ENCODE measurements at places on chromosomes 11 and 22.

DNA sequence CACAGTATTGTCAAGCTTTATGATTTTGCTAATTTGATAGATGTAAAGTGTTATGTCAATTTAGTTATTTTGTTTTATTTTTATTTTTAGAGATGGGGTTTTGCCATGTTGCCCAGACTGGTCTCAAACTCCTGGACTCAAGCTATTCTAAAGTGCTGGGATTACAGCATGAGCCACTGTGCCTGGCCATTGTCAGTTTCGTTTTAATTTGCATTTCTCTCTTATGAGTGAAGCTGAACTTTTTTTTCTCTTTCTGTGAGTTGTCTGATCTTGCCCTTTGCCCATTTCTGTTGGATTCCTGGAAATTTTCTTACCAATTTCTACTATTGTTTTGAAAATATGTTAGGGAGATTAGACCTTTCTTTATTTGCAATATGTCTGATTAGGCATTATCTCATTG, 15.5 kb downstream of the NEU3 start:
- DNase-seq: no peak

DNA sequence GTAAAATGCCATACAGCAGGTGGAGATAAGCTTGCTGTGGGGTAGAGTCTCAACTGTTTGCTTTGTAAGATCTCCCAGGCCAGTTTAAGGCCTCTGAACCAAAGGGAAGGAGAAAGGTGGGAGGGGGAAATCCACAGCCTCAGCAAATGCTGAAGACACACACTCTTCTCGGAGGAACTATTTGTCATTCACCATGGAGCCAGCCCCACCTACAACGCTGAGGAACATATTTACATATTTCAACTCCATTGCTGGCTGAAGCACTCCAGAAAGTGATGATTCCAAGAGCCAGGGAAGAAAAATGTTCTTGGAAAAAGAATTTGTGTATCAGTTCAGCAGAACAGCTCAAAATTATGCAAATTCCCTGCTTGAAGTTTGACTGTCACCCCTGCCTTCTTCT, 6.5 kb downstream of the TENM4 start:
- no peak for DNase-seq

DNA sequence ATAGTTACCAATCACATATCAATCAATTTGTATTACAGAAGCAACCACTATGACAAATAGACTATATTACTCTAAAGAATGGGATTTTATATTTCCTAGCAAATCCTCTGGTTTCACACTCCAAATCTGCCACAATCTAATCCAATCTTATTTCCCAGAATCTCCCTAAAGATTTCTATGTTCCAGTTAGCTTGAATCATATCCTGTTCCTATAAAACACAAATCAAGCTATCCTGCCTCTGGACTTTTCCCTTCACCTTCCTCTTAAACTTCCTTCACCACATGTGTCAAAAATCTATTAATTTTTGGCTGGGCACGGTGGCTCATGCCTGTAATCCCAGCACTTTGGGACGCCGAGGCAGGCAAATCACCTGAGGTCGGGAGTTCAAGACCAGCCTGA, 50.0 kb downstream of the PIK3C2A start:
- no peak for DNase-seq

- peak; percentile 94 for DNase-seq
These were observed 50.5 kb upstream of the ZBED5 start for GRCh38 chr11:10908215-10908951.

DNA sequence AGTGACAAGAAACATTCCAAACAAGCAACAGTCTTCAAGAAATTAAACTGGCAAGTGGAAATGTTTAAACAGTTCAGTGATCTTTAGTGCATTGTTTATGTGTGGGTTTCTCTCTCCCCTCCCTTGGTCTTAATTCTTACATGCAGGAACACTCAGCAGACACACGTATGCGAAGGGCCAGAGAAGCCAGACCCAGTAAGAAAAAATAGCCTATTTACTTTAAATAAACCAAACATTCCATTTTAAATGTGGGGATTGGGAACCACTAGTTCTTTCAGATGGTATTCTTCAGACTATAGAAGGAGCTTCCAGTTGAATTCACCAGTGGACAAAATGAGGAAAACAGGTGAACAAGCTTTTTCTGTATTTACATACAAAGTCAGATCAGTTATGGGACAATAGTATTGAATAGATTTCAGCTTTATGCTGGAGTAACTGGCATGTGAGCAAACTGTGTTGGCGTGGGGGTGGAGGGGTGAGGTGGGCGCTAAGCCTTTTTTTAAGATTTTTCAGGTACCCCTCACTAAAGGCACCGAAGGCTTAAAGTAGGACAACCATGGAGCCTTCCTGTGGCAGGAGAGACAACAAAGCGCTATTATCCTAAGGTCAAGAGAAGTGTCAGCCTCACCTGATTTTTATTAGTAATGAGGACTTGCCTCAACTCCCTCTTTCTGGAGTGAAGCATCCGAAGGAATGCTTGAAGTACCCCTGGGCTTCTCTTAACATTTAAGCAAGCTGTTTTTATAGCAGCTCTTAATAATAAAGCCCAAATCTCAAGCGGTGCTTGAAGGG, 6.0 kb downstream of the MALAT1 start:
- DNase-seq: no peak

GRCh38 chr22:30470655-30471054, 1.2 kb downstream of the SEC14L3 start:
- DNase-seq: no peak

DNA sequence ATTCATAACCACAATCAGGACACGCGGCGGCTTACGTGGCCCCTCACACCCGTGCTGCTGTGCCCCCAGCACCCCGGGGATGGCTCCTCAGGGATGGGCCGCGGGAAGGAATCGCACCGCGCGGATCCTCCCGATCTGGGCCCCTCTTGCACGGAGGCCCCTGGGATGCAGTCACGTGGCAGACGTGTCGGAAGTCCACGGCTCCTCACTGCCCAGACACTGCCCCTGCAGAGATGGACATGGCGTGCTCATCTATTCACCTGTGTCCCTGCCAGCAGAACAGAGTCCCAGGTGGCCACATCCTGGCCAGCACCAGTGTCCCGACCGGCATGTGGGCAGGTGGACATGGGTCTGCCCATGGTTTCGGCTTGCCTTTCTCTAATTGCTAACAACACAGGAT, 12.8 kb downstream of the MOB2 start:
- DNase-seq: no peak

- DNase-seq: no peak
These were observed 7.6 kb downstream of the XBP1 start for GRCh38 chr22:28792491-28793383.

DNA sequence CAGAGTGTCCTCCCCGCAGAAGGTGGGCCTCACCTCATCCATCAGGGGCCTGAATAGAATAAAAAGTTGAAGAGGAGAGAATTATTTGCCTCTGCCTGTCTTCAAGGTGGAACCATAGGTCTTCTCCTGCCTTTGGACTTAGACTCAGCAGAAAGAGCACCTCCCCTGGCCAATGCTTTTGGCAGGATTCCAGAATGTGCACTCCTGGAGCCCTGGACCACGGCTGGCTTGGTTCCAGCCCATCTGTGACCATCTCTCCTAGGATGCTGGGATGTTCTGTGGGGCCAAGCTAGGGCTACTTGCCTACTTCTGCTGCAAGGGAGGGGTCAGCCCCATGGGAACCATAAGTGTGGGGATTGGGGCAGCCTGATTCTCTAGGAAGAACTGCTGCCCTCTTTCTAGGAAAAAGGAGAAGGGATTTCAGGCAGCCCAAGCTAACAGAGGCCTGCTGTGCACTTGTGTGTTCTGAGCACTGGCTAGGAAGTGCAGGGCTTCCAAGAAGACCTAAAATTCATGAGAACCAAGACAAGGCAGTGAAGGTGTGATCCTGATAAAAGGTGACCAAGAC, 32.2 kb upstream of the SHANK2 start:
- no peak for DNase-seq

DNA sequence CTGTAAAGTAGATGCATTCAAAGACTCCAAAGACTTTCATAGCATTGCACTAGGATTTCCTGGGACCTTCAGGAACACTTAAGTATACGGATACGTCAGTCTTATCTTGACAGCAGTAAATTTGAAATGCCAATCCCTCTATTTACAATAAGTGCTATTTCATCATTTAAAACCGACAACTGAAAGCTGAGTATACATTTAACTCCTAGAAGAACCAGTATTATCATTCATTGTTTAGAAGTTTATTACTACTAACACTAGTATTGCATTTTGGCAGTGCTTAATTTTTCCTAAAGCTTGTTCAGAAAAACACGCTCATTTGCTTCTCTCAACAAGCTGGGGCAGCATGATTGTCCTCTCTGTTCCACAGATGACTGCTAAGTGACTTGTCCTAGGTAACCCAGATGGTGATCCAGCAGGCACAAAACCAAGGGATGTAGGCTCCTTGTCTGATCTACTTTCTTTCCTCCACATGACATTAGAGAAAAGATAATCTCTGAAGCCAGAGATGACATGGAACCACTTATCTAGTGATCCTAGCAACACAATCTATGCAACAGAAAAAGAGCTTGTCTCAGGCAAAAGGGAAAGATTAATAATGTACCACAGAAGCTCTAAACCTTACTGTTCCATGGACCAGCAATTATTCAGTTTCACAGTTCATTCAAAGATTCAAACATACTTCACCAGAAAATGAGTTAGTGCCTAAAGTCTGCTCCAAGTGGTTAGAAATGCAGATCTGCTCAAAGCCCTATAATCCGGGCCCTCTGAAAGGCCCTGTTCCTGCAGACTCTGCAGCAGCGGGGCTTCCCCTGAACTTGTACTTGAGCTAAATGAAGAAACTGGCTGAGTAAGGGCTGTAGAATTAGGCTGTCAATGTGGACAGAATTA, 5.2 kb downstream of the MAML2 start:
- no peak for DNase-seq

GRCh38 chr11:81303038-81303664, 1430.5 kb downstream of the FAM181B start:
- DNase-seq: no peak

DNA sequence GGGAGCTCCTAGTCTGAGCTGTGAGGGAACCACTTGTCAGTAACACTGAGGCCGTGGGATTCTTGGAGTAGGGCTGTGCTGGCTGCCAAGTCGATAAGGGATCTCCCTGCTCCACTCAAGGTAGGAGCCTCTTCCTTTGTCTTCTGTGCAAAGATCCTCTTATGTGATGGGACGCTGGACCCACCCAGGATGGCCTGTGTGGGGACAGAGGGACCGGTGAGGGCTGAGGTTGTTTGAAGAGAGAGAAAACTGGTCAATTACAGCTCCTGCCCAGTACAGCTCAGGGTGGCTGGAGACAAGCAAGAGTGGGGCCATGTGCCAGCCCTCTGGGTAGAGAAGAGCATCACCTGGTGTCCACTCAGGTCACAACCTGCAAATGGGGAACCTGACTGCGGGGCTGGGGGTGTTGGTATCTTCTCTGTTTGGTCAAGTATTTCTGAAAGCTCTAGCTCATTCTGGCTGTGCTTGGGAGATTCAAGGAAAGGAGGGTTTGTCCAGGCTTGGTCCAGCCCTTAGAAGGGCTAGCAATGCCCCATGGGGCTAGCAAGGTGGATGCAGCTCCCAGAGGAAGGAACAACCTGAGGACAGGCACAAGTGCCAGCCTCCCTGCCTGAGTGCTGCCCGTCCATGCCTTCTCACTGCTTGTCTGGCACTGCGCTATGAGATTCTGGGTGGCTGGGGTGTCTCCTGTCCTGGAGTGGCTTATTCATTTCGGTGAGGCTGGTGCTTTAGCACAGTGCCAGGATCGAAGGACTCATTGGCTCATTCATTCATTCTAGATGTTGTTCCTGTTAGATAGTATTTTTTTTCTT, 27.6 kb upstream of the BAIAP2L2 start:
- DNase-seq: no peak

GRCh38 chr11:2950825-2951224, 21.6 kb upstream of the PHLDA2 start:
- no peak for DNase-seq

DNA sequence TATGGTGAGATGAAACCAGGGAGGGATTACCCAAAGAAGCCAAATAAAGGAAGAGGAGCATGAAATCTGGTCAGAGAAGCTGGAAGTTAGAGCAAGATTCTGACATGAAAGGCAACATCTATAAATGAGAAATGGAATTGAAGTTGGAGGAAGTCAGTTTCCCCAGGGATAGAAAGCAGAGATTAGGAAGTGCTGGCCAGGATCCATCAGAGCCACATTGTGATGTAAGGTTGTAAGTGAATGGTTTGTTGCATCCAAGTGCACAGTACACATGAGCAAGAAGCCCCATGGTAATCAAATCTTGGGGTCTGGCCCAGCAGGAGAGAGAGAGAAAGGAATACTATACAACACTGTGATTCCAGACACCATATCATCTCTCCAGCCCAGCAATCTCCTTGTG, 6.6 kb upstream of the NLRP10 start:
- DNase-seq: no peak

DNA sequence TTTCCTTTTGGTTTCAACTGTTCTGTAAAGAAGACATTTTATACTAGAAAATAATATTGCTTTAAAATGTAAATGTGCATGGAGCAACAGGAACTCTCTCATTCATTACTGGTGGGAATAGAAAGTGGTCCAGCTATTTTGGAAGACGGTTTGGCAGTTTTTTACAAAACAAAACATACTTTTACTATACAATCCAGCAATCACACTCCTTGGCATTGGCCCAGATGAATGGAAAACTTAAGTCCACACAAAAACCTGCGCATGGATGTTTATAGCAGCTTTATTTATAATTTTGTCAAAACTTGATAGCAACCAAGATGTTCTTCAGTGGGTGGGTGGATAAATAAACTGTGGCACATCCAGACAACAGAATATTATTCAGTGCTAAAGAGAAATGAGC, 49.9 kb upstream of the SEPTIN5 start:
- no peak for DNase-seq

DNA sequence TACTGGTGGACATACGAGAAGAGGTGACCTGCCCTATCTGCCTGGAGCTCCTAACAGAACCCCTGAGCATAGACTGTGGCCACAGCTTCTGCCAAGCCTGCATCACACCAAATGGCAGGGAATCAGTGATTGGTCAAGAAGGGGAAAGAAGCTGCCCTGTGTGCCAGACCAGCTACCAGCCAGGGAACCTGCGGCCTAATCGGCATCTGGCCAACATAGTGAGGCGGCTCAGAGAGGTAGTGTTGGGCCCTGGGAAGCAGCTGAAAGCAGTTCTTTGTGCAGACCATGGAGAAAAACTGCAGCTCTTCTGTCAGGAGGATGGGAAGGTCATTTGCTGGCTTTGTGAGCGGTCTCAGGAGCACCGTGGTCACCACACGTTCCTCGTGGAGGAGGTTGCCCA, 6.9 kb downstream of the TRIM6 start:
- no peak for DNase-seq

GRCh38 chr11:96156379-96156722, 186.6 kb downstream of the MAML2 start:
- no peak for DNase-seq

DNA sequence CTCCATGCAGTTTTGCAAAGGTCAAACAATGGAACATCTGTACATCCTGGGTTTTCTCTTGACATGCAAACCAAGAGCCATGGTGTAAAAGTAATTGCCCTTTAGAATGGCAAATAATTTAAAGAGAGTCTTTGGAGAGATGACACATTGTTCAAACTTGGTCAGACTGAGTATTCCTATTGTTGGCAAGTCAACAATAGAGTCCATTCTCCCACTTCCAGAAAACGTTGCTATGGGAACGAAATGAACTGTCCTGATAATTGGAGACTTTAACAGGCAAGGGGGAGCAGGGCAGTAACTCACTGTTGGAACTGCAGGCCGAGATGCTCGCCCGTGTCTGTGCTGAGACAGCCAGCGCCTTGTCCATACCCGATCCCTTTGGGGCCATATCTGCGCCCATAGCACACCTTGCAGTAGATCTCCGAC, 13.9 kb downstream of the CSRP3 start:
- DNase-seq: no peak

- no peak for DNase-seq
These were observed 32.7 kb upstream of the CCDC34 start for GRCh38 chr11:27395556-27396258.

GRCh38 chr11:64916040-64916774, 802 bp downstream of the ATG2A start:
- no peak for DNase-seq
